ENCODE measurements at places on chromosomes 16 and 17.

DNA sequence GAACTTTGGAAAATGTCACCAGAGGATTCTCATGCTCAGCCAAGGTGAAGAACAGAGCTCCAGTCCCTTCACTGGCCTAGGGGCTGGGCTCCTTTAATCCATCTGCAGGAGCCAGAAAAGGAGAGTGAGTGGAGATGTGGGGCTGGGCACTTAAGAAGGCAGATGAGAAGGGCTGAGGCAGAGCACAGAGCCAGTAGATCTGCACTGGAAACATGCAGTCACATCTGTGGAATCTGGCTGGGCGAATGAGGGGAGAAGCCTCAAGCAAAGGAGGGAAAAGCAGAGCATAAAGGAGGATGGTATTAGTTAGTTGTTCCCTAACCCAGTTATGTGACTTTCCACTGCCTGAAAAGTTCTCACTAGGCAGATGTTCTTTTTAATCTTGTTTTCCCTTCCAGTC is 50.4 kb upstream of the BCAR1 start:
- DNase-seq, result no peak

DNA sequence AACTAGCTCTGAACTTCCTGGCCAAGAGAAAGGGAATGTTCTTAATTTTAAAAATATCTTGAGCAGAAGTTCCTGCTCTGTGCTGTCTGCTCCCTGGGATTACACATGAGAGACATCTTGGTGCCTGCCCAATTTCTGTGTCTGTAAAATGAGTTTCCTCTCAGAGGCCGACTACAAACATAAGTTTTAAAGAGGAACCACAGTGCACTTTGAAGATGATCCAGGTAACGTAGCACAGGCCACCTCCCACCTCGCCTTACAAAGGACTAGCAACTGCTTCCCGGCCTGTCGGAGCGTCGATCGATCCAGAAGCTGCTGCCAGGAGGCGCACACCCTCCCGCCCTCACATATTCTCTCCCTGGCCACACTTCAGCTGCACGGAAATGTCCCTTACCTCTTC is 55.0 kb upstream of the ATP2A3 start:
- DNase-seq, result no peak

- no peak for DNase-seq
These were observed 61.6 kb downstream of the PITPNC1 start for GRCh38 chr17:67438667-67439066.

DNA sequence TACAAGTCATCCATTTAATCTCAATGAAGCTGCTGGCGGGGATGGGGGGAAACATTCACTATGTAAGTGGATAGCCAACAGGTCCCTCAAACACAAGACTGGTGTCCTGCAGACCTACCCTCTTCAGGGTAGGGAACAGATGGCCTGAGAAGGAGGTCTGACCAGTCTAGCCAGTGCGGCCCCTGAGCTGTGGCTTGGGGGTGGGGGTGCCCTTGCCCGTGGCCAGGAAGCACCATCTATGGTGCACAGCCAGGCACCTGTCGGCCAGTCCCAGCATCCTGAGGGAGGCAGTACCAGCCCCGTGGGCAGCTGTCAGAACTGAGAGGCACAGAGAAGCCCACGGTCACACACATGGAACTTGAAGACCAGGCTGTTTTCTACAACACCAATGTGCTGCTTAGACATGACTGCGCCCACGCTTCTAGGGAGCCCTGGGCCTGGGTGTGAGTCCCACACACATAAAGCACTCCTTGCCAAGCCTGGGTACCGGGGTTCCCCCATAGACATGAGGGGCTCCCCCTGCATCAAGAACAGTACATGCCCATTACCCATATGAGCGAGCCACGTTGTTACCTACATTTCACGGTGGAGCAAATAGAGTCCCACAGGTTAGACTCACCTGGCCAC is 40.9 kb downstream of the RMI2 start:
- DNase-seq, result no peak

DNA sequence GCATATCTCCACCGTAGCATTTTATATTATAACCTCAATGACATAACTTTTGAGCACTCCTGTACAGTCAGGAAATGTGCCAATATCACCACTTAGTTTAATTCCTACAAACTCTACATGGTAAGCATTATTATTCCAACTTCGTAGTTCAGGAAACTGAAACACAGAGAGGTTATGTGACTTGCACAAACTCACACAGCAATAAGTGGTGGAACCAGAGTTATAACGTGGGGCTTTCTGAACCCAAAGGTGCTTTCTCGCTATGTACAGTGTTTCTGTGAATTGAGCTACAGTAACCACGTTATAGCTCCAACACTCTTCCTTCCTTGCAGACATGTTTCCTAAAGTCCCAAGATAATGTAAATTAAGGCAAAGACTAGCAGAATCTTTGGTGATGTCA is 330.2 kb downstream of the GRIN2A start:
- no peak for DNase-seq

- DNase-seq, result no peak
These were observed 18.8 kb downstream of the CACNG1 start for GRCh38 chr17:67063141-67063540.

DNA sequence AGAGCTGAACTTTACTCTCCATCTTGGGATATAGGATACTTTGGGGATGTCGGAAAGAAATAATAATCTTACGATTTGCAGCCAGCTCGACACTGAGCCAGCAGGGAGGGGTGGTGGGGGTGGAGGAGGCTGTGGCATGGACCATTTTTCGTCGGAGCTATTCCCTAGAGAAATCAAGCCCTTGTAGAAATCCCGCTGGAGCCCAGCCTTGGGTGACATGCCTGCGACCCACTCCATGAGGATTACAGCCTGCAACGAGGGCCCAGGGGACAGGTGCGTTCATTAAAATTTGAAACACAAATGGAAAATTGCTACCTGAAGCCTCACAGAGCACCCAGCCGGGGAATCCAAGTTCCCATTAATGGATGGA is 82.8 kb upstream of the GSE1 start:
- DNase-seq, result no peak

DNA sequence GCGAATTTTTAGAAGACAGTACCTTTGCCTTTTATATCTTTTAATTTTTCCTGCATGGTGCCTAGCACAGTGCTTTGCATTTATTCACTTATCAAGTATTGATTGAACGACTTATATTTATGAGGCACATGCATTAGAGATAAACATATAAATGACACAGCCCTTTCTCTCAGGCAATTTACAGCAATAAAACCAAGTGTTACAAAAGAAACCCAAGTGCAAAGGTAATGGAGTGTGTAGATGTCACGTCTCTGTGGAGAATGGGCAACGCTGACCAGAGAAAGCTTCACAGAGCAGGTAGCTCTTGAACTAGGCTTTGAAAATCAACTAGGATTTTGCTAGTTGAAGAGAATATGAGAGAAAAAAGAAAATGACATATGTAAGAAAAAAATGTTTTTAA is 32.6 kb upstream of the ABCA3 start:
- DNase-seq, result no peak

DNA sequence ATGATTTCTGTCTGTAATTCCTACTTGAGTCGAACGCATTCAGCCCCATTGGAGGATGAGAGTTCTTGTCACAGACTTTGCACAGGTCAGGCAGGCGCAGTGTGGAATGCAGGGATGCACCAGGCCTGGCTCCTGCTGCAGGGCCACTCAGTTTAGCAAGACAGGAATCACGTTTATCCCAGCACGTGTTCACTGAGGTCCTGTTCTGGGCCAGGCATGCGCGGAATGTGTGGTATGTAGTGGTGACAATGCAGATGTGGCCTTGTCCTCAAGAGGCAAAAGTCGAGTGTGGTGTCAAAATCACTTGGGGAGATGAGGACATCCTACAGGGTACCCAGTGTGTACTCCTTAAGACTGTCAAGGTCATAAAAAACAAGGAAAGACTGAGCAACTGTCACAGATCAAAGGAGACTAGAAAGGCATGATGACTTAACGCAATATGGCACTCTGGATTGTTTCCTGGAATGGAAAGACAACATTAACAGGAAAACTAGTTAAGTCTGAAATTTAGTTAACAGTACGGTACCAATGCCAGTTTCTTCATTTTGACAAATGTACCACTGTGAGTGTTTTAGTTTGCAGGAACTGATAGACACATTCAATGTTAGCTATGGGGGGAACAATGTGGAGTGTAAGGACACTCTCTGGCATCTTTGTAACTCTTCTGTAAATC is 121.5 kb upstream of the ADAMTS18 start:
- DNase-seq, result no peak

- DNase-seq, result no peak
These were observed 37.9 kb downstream of the MPRIP start for GRCh38 chr17:17080181-17080631.

- DNase-seq, result peak; percentile 61
These were observed 133.0 kb upstream of the GSE1 start for GRCh38 chr16:85479972-85480726.

- DNase-seq, result no peak
These were observed 4.2 kb downstream of the ASPA start for GRCh38 chr17:3479988-3480387.

DNA sequence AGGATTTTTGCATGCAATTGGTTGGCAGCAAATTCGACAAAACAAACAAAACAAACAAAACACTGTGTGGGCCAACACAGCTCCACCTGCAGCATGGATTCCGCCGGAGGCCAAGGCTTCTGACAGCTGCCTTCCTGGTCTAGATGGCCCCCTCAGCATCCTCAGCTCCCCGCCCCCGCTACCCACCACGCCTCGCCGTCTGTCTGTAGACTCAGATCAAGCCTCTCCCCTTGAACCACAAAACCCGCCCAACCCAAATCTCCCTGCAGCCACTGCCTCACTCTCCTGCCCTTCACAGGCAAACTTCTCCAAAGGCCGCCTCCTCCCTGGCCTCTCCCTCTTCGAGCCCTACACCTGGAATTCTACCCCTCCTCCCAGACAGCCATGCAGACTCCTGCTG is 57.9 kb downstream of the RTN4RL1 start:
- no peak for DNase-seq

GRCh38 chr17:68700421-68700820 is 99.3 kb upstream of the FAM20A start:
- no peak for DNase-seq

DNA sequence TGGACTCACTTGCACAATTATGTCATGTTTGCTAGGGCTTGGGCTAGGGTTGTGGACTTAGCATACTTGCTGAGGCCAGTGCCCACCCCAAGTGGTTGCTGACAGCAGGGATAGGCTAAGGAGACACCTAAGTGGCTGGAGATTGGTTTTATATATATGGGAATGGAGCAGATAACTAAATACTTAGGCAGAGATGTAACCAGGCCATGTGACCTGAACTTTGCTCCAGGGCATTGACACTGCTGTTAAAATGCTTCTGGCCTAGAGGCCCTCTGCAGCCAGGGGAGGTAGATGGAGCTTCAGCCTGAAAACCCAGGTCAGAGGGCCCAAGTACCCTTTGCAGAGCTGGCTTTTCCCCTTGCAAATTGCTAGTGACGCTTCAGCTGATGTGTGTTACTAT is 1.4 kb upstream of the ITGB3 start:
- no peak for DNase-seq

- no peak for DNase-seq
These were observed 1.3 kb downstream of the ZNF750 start for GRCh38 chr17:82838386-82839063.

DNA sequence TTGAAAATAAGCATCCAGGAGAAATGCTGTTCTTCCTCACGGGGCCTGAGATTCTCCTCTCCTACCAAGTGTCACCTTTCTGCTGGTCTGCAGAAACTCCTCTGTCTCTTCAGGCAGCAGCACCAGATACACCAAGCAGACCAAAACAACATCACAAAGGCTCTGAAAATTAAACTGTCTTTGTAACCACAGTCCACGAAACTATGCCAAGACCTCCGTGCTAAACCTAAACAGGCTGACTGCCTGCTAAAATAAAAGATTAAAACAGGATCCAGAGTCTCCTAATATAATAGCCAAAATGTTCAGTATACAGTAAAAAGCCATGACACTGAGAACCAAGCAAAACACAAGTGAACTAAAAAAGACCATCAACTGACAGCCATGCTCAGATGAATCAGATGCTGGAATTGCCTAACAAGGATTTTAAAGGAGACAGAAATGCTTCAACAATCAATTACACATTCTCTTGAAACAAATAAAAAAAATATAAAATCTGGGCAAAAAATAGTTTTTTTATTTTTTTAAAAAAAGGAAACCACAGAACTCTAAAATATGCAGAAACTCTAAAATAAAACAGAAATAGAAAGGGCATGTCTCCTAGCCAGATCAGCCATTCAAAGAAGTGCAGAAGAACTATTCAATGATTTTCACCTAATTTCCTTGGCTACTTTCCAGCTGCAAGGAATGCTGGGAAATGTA is 50.3 kb upstream of the TOX3 start:
- no peak for DNase-seq

DNA sequence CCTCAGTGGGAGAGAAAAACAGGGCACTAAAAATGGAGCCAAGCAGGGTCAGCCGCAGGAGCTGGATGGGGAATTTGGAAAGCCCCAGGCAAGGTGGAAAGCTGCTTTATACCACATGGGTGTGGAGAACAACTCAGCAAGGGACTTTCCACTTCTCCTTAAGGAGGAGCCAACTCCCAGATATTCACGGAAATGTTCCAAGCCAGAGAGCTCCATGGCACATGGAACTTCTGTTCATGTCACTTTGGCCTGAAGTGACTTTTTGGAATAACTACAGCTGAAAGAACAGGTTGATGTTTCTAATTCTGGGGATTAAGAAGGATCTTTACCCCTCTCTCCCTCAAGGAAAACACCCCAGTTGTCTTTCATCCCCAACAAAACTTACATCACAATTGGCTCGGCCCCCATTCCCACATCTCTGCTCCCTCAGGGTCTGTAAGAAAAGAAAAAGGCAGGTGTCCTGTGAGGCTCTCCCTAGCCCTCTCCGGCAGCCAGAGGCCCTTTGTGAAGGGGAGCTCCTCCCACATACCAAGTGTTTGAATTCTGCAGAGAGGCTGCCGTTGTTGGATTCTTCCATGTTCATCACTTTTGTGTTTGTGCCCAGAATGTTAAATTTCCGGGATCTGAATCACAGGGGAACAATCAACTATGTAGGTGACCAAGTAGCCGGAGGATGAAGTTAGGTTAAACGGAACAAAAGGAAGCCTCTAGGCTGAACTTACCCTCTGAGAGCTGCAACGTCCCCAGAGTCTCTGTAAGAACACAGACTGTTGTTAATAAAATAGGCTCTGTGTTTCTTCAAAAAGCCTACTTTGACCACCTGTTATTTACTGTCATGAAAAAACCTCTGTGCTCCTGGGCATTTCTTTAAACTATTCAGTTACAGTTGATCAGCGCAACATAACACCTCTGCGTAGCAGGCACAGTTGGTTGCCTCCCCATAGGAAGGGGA is 41.0 kb downstream of the STAT5A start:
- DNase-seq, result no peak

Measured in NCI-H1436 treated with DMSO at 0.1 percent for 48 hours (cell line).